ENCODE measurements at places on chromosomes 2 and 18. TPM values are rescaled to one million over a fixed set of nuclear protein-coding genes. Genes with fewer than 3 reads are reported as not detected.

GRCh38 chr18:75829091-75829490, 401.6 kb upstream of the SMIM21 start:
- no peak for DNase-seq

DNA sequence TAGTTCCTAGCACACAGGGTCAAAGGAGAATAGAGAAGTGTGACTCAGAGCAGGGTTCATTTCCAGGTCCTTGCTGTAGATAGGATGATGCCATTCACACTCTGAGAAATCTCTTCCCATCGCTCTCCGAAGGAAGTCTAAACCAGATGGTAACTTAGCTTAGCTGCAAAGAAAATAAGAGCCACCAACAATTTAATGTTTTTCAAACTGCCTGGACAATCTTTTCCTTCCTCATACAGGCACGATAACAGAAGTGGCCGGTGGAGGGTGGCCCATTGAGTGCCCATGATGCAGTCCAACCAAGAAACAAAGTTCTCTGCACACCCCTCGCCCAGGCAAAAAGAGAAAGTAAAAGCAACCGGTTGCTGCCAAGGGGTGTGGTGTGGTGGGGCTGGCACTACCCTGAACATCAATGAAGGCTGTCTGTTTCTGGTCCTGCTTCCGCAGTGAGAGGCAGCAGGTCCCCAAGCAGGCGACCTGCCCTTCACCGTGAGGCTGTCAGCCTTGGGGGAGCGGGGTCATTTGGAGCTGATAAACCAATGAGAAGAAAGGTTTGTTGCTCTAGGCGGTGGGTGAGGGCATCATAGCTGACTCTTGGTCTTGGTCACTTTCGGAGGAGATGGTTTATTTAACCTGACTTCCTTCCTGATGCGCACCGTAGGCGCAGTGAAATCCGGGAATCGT, 105.6 kb upstream of the CD302 start:
- DNase-seq = no peak

DNA sequence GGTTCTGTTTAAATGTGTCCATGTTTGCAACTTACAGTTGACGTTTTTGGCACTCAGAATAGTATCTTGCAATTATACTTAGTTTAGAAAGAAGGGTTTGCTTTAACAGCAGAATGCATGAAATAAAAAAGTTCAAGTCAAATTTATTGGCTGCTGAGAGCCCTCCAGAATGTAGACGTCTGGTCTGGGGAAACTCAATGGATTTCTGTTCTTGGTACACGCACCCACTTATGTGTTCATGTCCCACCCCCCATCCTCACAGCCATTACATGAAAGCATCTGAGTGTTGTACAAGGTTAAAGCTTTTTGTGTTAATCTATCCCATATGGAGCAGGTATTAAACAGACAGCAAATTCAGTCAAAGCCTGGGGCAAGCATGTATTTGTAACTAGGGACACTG, 219.5 kb downstream of the SOX11 start:
- DNase-seq = no peak

DNA sequence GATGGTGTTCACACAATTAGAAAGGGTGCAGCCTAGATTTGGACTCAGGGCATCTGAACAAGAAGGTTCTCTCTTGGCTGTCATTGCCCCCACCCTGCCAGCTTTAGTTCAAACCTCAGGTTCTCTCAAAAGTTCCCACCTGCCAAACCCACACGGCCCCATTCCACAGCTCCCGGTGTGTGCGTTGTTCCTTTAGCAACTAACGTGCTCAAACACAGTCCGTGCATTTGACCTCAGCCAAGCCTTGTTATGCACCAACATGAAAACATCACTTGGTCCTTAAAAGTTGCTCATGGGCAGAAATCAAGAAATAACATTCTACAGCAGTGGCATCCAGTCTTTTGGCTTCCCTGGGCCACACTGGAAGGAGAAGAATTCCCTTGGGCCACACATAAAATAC, 32.0 kb downstream of the LOXHD1 start:
- no peak for DNase-seq

GRCh38 chr2:60442608-60443007, 110.8 kb downstream of the BCL11A start:
- no peak for DNase-seq

- DNase-seq = no peak
Observed at GRCh38 chr18:45374878-45375630, 240.2 kb upstream of the SLC14A2 start.

DNA sequence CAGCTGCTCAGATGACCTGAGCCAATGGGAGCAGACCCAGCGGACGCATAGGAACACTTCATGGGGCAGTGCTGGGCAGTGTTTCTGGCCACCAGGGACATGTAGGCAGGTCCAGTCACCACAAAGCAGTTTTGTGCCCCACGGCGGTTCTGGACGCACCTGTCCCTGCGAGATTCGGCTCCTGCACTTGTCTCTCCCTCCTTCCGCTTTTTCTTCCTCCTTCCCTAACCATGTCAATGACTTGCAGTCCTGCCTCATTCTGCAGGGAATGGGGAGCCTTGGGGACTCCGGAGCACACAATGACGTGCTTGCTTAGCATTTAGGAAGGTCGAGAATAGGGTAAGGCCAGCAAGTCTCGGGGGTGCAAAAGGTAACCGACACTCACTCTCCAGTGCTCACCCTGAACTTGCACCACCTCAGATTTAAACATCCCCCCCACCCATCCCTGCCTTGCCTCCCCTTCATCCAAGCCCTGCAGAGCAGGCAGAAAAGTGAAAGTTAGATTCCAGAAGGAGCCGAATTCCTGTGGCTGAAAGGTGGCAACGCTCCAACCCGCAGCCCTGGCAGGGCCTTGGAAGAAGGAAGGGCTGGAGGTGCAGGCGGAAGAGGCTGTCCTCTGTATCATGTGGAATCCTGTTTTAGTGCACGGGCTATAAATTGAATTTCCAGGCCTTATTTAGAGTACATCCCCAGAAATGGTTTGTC, 40.5 kb upstream of the ATG16L1 start:
- DNase-seq = no peak

DNA sequence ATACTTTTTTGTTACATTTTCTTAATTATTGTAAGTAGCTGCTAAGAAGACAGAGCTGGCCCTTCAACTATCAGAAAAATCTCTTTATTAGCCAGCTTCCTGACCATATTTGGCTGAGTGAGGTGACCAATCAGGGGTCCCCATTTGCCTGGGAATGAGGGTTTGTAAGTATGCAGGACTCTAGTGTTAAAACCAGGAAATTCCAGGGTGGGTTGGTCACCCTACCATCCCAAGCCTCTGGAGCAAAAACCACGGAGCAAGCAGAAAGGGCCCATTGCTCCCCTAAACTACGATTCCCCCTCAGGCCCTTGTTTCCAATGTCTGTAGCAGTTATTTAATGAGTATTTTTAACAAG, 165.6 kb upstream of the NCKAP5 start:
- DNase-seq = no peak

UGT1A1 gene
- not detected for total RNA-seq

Measured in thoracic aorta (tissue), 2 donors.